ENCODE measurements at places on chromosomes 16 and 17.
A peak's percentile ranks its signal among the peaks of the same experiment; 100 is the strongest.

GRCh38 chr17:34725725-34726124, 146.3 kb downstream of the TMEM132E start:
- no peak for DNase-seq

DNA sequence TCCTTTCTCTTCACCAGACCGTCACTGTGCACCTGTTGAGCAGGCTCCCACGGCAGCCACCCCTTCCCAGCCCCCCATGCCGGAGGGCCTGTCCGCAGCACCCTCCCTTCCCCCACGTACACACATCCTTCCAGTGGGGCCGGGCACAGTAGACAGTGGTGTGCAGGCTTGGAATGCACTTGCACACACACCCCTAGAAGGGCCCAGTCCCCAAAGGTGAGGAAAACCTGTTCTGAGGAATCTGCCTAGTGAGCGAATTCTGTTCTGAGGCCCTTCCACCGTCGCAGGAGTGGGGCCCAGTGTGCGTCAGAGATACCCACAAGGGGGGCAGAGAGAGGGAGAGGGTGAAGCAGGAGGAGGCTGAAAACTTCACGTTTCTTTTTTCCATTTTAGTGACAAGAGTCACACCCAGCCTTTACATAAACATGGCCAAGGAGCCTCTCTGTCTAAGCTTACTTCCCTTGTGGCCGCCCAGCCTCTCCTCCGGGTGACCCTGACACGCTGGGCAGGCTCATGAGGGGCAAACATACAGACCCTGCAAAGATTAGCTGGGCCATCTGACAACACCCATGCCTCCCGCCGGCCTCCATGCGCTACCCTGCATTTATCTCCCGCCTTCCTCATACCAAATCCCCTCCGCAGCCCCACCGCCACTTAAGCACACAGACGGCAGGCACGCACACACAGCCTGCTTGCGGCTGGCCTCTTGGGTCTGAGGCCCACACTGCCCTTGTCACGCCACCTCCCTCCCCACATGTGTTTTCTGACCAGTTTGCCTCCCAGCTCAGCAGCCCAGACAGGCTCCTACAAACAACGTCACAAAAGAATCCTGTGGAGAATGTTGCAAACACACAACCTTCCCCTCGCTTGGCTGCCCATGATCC, 1.8 kb downstream of the ZBTB4 start:
- peak; percentile 26 for DNase-seq

DNA sequence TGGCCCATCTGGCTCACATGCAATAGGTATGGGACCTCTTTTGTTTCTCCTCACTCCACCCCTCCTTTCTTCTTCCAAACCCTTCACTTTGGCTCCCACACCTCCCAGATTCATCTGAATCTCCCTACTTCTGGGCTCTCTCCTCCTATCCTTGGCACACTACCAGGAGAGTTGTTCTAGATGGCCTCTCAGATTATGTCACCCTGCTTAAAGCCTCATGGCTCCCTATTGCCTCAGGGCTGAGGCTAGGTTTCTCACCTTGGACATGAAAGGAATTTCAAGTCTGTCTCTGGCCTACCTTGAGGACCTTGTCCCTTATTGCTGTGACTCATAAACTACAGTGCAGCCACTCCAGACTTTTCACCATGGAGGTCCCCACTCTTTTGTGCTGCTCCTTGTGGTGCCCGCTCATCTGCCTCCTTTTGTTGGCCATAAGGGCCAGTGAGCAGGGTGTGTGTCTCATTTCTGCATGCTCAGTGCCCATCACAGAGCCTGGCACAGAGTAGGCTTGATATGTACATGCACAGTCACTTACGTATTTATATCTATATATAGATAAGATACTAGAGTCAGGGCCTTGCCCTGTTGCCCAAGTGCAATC, 1.0 kb upstream of the MFAP4 start:
- DNase-seq = no peak

DNA sequence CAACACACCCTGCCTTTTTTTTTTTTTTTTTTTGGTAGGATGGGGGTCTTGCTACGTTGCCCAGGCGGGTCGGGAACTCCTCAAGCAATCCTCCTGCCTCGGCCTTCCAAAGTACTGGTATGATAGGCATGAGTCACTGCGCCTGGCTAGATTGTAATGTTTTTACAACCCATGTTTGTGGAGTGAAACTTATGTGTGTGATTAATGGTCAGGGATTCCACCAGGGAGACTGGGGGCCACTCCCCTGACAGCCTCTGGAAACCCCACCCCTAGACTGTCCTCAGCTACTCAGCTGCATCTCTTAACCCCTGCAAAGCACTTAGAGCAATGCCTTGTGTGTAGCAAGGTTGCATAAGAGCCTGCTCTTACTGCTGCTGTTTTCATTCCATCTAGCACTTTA, 220.5 kb downstream of the PARN start:
- no peak for DNase-seq

- no peak for DNase-seq
Measured at GRCh38 chr17:50618300-50618699, 16.4 kb upstream of the ABCC3 start.

DNA sequence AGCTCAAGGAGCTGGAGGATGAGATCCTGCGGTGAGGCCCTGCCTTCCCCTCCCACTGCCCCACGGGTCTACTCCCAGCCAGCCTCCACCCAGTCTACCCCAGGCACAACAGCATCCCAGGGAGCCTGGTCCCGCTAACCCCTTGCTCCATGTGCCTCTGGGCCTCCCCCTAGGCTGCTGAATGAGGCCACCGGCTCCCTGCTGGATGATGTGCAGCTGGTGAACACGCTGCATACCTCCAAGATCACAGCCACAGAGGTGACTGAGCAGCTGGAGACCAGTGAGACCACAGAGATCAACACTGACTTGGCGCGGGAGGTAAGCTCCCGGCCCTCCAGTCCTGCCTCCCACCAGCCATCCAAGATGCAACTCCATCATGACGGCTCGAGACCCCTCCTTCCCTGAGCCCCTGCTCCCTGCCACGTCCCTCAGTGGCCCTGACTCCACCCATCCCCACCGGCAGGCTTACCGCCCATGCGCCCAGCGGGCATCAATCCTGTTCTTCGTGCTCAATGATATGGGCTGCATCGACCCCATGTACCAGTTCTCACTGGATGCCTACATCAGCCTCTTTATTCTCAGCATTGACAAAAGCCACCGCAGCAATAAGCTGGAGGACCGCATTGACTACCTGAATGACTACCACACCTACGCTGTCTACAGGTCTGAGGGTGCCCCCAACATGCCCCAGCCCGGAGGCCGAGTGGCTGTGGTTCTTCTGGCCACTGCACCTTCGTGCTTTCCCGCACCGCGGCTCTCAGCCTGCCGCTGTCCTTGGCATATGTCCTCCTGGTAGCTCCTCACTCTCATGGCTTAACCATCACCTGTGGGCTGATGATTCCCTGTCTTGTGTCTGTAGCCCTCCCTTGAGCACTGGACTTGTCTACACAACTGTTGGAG, 15.0 kb upstream of the KDM6B start:
- DNase-seq = no peak

DNA sequence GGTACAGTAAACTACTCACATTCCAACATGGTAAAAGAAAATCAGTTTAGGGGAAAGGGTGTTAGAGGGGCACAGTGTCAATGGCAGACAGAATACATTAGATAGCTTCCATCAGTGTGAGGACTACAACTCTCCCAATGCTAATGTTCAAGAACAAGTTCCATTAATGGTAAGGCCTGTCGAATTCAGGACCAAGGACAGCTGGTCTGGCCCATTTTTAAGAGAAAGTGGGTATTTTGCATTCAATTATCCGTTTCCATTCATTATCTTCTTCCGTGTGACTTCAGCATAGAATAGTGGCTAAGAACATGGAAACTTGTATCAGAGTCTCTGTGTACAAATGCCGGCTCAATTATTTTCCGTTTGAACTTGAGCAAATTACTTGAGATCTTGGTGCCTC, 98.4 kb downstream of the XYLT1 start:
- DNase-seq = no peak

DNA sequence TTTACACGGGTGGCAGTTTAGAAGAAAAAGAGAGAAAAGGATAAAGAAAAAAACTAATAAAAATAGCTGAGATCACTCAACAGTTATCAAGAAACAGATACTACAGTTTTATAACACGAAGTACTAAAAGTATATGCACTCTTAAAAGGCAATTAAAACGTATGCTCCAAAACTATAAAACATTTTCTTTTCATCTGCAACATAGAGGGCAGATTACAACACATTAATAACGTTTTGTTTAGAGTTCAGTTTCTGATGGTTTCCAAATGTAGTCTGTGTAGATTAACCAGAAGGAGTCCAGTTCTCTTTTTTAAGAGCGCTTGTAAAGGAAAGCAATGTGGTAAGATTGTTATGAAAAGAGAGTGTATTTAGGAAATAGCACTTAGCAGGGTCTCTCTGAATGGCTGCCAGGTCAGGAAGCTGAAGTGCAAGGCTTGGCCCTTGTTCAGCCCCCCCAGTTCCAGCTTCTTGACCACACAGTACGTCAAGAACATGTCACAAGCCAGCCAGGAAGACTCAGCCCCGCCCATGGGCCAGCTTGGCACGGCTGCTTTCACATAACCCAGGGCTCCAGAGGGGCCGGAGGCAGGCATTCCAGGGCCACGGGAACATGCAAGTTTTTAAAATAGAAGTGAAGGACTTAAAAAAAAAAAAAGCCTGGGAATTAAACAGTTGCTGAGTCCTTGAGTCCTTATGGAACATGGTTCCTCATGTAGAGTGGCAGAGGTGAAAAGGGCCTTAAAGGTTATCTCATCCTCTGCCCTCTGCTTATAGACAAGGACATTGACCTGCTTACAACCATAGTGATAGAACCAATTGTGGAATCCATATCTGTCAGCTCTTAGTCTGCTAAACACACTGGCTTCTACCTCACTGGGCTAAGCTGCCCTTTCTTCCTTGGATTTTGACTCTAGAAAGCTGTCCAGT, 147.4 kb upstream of the TBX2 start:
- no peak for DNase-seq

- DNase-seq = no peak
Measured at GRCh38 chr16:79194291-79194690, 406.2 kb downstream of the MAF start.

GRCh38 chr16:77304877-77305276, 105.7 kb downstream of the SYCE1L start:
- DNase-seq = no peak

DNA sequence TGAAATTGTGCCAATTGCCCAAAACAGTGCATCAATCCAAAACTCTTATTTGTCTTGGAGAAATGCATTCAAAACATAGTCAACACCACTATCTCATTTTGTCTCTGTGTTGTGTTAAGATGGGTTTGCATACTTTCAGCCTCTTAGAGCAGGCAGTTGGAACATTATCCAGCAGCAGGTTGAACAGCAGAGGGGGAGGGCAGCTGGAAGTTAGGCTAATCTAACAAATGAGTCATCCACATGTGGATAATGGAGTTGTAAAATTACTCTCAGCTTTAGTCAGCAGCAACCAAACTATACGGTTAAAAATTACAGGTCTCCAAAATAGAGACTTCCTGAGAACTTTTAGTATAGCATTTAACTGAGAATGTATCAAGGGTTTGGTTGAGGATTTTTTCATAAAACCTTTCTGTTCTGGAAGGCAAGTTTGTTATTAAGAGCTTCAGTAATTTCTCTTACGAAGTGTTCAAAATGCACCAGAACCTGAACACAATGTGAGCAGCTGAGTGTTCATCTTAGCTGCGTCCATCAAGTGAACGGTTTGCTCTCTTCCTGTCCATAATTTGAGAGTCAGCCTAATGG, 46.3 kb downstream of the PRKCA start:
- DNase-seq = no peak

GRCh38 chr16:12901597-12902461, at the start of gene SHISA9:
Gene SHISA9, plus strand, starts transcription at chr16:12901598.
- DNase-seq = no peak

- no peak for DNase-seq
Measured at GRCh38 chr16:22721511-22722100, 92.4 kb upstream of the HS3ST2 start.

- DNase-seq = no peak
Measured at GRCh38 chr17:14791221-14791620, 473.9 kb downstream of the PMP22 start.

GRCh38 chr16:48524348-48525200, 85.4 kb downstream of the N4BP1 start:
- no peak for DNase-seq

Data from activated CD4-positive, alpha-beta T cell treated with anti-CD3 and anti-CD28 coated beads for 4 hours (primary cell).